DMS 273 treated with DMSO at 0.1 percent for 48 hours (cell line): ENCODE measurements at places on chromosomes 11 and 22.

DNA sequence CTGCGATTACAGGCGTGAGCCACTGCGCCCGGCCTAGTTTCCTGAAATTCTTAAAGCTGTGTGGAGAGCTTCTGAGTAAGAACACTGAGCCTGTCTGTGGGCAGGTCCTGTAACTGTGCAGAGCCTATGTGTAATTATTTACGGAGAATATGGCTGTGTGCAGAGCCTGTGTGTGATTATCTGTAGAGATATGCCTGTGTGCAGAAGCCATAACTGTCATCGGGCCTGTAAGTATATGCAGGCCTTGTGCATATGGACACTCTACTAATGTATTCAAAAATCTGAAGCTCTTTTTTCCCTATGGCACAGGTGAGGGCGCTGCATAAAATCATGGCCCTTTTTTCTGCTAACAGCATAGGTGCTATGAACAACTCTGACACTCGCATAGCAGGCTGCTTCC is at the start of gene OR52B6:
Gene OR52B6, plus strand, starts transcription at position 301 of the 400 bp plus-strand sequence. Its CDS starts 0 bp downstream, at position 301.
- DNase-seq = no peak

GRCh38 chr22:23404689-23405365 is 175.3 kb downstream of the IGLL1 start:
- no peak for DNase-seq

- no peak for DNase-seq
These were observed 21.7 kb downstream of the TPST2 start for GRCh38 chr22:26568207-26568706.

DNA sequence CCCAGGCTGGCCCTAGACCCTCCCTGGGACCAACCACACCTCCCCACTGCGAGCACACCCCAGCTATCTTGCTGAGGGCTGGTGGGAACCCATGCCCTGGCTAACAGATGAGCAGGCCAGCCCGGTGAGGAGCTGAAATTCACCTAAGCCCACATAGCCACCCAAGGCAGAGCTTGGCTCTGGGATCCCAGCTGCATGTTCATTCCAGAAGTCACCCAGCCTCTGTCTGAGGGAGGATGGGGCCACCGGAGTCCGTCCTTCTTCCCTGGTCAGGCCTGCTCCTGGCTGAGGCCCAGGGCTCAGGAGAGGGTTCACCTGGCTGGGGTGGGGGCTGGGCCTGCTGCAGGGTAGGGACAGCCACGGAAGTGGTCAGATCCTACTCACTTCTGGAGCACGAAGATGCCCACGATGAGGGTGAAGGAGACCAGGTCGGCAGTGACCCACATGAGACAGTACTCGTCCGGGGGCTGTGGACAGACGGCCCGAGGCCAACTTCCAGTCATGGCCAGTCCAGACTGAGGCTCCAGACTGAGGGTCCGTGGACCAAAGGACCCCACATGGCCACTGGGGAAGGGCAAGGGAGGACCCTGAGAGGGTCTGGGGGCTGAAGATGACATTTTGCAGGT is 6.6 kb upstream of the KLHL35 start:
- no peak for DNase-seq

GRCh38 chr11:94801866-94802460 is 33.8 kb downstream of the AMOTL1 start:
- no peak for DNase-seq

DNA sequence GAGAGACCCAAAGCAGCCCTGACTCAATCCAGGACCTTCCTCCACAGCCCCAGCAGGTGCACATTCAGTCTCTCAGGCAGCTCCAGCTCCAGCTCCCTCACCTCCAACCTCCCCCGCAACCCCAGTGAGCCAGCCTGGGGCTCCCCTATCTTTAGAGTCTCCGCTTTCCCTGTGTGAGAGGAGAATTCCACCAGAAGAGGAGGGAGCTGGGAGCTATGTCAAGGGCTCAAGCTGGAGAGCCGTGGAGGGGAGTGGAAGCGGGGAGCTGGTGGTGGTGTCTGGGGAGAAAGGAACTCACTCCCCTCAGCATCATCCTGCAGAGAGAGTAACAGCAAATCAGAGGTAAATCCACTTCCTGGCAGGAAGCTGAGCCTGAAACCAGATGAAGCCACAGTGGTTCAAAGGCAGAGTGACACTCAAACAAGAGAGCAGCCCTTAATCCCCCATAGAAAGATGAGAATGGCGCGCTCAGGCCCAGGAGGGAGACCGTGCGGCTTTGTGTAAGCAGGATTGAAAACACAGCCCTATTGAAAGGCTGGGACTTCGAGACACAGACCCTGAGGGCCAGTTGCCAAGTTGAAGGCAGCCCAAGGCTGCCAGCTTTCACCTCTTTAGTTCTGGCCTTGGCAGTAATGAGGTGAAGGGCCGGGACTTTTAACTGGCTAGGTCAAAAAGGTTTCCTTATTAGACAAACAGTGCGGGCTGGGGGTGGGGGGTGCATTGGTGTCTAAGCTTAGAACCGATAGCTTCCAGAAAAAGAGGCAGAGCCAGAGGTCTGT is 21.4 kb upstream of the CDON start:
- no peak for DNase-seq

DNA sequence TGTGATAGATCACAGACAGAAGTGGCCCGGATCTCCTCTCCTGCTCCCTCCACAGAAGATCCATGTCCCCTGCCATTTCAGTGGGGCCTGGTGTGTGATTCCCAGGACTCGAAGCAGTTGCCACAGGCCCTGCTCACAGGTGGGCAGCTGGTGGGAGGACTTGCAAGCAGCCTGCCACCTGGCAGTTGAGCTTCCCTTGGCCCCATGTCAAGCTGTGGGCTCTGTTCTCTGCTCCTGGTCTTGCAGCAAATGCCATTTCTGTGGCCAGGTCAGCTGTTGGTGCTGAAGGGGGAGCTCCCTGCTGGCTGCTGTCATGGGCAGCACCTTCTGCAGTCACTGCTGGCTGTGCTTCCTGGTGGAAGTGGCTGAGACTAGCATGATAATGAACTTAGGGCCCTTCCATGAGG is 59.1 kb upstream of the SLC22A12 start:
- peak; percentile 9 for DNase-seq

- DNase-seq = no peak
These were observed 58.1 kb downstream of the GGTLC2 start for GRCh38 chr22:22702237-22703202.

- no peak for DNase-seq
These were observed 428.5 kb downstream of the ETS1 start for GRCh38 chr11:128158860-128159259.

DNA sequence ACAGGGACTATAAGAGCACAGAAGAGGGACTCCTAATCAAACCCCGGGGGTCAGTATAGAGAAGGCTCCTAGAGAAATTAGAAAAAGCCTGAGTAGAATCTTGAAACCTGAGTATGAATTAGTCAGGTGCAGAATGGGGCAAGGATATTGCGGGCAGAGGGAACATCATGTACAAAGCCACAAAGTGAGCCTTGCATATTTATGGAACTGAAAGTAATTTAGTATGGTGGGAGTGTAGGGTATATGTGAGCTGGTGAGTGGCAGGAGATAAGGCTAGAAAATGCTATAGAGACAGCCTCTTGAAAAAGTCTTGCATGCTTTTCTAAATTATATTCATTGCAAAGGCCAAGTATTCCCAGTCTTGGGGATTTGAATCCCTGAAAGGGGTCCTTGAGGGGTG is 93.7 kb downstream of the STIM1 start:
- DNase-seq = no peak

DNA sequence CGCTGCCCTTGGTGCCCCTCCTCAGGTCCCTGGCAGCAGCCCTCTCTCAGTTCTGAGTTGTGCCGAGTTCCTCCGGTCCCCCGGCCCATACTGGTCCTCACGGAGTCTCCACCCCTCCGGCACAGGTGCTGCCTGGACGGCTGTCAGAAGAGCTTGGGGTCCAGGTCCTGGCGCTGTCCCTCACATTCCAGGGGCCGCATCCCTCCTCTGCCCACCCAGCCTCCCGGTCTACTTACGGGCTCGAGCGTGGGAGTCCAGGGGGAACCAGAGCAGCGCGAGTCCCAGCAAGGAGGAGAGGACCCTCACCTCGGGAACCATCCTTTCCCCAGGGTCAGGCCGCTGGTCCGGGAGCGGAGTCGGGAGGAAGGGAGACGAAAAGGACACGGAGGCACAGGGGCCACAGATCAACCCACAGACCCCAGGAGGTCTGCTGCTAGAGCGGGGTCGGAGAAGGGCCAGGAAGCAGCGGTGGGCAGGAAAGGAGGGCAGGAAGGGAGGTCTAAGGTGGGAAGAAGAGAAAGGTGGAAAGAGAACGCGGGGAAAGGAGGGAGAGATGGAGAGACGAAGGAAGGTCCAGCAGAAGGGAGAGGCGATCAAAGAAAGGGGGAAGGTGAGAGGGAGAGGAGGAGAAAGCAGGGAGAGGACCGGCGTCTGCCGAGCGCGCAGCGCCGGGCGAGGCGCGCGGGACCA is 510 bp downstream of the CHRDL2 start:
- no peak for DNase-seq

DNA sequence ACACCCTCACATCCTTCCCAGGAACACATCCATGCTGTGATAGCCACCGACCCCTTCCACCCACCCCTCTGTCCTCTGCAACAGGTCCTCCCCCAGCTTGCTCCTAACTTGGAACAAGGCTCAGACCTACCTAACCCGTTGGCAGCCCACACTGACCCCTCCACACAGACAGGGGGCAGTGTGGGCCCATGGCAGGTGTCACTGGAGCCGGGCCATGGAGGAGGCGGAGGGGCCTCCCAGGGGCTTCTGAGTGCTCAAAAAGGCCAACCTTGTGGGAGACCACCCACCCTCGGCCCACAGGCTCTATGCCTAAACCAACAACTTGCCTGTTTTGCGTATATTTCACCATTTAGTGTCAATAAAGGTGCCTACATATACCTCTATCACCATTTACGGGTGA is 57.0 kb downstream of the CERK start:
- no peak for DNase-seq

GRCh38 chr11:101759771-101760450 is 154.9 kb upstream of the CEP126 start:
- no peak for DNase-seq

GRCh38 chr11:56876621-56877275 is 112.0 kb upstream of the OR5AK2 start:
- DNase-seq = no peak

DNA sequence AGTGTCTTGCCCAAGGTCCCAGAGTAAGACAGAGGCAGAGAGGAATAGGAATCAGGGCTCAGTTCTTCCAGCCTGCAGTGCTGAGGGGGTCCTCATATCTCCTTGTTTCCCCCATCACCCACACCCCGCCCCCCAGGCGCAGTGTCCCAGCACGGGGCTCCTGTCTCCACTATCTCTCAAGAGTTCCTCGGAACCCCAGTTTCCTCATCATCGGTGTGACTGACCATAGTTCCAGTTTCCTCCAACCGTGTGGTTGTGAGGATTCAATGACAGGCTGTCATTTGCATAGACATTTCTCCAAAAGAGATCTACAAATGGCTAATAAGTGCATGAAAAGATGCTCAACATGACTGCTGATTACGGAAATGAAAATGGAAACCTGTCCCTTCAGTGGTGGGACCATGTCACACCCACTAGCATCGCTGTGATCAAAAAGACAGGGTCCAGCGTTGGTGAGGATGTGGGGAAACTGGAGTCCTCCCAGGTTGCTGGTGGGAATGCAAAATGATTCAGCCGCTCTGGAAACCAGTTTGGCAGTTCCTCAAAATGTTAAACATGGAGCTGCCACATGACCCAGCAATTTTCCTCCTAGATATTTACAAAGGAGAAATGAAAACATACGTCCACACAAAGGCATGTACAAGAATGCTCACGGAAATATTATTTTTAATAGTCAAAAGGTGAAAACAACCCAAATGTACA is 31.8 kb upstream of the PDGFB start:
- DNase-seq = no peak

GRCh38 chr11:2527621-2528291 is 82.9 kb downstream of the KCNQ1 start:
- DNase-seq = no peak

GRCh38 chr11:80346353-80347059 is 905.7 kb upstream of the TENM4 start:
- no peak for DNase-seq

- no peak for DNase-seq
These were observed 28.8 kb downstream of the SWAP70 start for GRCh38 chr11:9692691-9693090.

DNA sequence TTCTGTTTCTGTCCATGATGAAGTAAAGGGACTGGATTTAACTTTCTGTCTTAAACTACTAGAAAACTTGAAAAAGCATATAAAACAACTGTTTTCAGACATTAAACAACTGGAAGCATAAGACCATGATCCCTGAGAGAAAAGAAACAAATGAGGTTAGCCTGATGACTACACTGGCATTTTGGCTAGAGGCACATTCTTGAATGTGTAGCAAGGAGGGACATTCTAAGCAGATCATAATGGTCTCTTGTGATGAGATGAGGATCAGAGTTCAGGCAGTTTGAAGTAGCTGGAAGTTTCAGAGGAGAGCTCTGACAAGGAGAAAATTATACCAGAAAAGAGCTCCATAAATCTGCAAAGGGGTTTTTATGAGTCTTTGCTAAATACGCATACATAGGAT is 75.4 kb downstream of the AASDHPPT start:
- DNase-seq = no peak

DNA sequence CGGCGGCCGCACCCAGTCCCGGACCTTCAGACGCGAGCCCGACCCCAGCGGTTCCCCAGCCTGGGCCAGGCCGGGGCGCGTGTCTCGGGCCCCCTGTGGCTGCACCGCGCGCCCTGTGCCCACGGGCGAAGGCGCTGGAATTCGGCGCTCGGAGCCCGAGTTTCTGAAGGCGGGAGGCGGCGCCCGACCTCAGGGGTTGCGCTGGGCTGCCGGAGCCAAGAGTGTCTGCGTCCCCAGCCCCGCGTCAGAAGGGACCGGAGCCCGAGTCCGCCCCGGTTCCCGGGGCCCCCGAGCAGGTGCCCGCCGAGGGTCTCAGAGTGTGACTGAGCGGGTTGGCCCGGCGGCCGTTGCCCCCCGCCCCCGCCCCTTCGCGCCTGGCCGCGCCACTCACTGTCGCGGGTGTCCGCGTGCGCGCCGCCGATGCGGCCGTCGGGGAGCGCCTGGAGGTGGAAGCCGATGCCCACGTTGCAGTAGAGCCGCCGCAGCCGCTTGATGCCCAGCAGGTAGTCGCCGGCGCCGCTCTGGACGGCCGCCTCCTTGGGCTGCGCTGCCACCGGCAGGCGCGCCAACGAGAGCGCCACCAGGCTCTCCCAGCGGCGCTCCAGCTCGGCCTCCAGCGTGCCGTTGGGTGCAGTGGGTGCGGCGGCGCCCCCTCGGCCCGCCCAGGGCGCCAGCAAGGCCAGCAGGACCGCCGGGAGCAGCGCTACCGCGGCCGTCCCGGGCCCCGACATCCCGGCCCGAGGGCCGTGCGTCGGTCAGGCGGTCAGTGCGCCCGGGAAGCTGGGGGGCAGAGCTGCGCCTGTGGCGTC is 583 bp downstream of the FGF4 start:
- no peak for DNase-seq

GRCh38 chr11:96905143-96905542 is 515.3 kb downstream of the JRKL start:
- DNase-seq = no peak

- no peak for DNase-seq
These were observed 3.4 kb upstream of the ZBTB44 start for GRCh38 chr11:130318031-130318673.
